RPMI7951 (cell line): ENCODE measurements at places on chromosomes 2 and 18. TPM values are rescaled to one million over a fixed set of nuclear protein-coding genes. Genes with fewer than 3 reads are reported as not detected.

- DNase-seq = no peak
Observed at GRCh38 chr2:43508209-43508608, 87.6 kb downstream of the THADA start.

UGT1A4 gene
- 0.12 TPM in 1 of 2 replicates, not detected in the other for total RNA-seq

- DNase-seq = no peak
Observed at GRCh38 chr2:209348433-209348832, 75.4 kb upstream of the MAP2 start.

PRKAG3 gene
- total RNA-seq = not detected in 2 replicates

GRCh38 chr2:158999458-158999857, 31.0 kb downstream of the TANC1 start:
- DNase-seq = peak; percentile 80

- no peak for DNase-seq
Observed at GRCh38 chr2:210475706-210476105, 853 bp downstream of the LANCL1 start.

- no peak for DNase-seq
Observed at GRCh38 chr2:8153258-8153718, 528.6 kb upstream of the ID2 start.

FECH gene
- total RNA-seq = 22.8 and 31.6 TPM in 2 replicates

ALPP gene
- total RNA-seq = not detected in 2 replicates

DLX2 gene
- total RNA-seq = 0.72 and 1.3 TPM in 2 replicates

- no peak for DNase-seq
Observed at GRCh38 chr2:74815941-74816340, 18.0 kb upstream of the HK2 start.

- peak; percentile 60 for DNase-seq
Observed at GRCh38 chr2:230007931-230008707, 60.6 kb downstream of the SLC16A14 start.

GRCh38 chr2:170736628-170737027, 21.5 kb downstream of the SP5 start:
- DNase-seq = no peak
